NCI-H748 treated with DMSO at 0.1 percent for 48 hours (cell line): ENCODE measurements at places on chromosomes 3 and 15.

DNA sequence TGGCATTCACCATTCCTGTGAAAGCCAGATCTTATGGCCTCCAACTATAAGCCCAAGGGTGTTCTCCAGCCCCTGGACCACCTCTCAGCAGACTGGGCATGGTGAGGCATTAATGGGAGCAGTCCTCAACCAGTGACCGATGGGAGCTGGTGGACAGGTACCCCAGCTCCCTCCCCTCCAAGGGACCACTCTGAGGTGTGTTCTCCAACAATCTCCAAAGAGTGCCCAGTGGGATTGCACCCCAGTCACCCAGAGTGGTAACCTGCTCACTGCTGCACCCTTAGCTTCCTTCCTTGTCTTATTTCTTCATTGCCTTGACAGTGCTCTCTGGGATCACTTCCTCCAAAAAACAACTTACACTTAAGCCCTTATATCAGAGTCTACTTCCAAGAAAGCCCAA, 8.2 kb upstream of the ITGA11 start:
- DNase-seq: no peak

DNA sequence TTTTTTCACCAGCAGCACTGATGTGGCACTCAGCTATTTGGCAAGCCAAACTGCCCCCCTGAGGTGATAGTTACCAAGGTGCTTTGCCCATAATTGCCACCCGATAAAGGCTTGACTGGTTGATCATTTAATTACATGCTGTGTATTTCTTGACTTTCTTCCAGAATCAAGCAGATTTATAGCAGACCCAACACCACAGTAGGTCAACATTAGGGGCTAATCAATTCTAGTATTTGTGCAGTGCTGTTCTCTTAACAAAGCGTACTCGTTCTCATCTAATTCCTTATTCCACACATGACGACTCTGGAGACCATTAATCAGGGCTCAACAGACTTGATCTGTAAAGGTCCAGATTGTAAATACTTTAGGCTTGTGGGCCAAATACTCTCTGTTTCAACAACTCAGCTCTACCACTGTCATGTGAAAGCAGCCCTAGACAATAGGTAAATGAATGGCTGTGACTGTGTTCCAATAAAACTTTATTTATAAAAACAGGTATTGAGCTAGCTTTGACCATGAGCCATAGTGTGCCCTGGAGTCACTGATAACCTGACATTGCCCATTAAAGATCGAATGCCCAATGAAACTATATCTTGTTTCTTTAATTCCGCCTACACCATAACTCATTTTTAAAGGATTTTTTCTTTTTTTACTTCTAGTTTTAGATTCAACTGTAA, 119.1 kb upstream of the TMC3 start:
- DNase-seq: no peak

- no peak for DNase-seq
These were observed 27.4 kb downstream of the NKIRAS1 start for GRCh38 chr3:23889386-23889785.

DNA sequence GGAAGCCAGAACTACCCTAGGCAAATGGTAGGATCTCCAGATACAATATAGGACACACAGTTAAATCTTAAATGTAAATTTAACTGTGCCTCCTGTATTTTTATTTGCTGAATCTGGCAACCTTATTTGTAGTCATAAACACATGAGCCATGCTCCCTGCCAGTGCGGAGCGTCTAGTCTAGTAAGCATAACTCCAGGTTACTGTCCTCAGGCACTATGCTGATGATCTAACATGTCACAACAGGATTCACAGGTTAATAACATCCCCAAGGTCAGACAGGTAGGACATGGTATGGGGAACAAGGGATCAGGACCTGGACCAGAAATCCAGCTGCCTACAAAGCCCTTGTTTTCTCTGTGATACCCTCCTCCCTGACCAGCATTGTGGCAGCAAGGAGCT, 305.1 kb downstream of the CACNA2D3 start:
- peak; percentile 74 for DNase-seq

DNA sequence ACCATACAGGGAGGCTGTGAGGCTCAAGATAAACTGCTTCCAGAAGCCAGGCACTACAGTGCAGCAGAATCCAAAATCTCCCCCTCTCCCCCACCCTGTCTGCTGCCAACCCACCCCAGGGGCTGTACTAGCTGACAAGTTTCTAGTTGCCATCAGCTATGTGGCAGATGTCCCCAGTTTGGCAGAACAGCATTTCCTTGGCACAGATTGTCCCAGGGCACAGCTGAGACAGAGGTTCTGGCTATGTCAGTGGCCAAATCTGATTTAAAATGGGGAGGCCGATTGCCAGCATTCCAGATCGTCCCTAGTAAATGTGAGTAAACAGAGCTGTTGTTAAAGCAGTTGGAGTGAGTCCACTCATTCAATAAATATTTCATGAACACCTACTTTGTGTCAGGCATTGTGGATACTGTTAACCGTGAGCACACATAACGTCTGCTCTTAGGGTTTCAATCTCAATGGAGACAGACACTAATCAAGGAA, 28.0 kb upstream of the CCDC174 start:
- no peak for DNase-seq

- DNase-seq: no peak
These were observed 59.2 kb upstream of the HERC1 start for GRCh38 chr15:63892794-63893441.

DNA sequence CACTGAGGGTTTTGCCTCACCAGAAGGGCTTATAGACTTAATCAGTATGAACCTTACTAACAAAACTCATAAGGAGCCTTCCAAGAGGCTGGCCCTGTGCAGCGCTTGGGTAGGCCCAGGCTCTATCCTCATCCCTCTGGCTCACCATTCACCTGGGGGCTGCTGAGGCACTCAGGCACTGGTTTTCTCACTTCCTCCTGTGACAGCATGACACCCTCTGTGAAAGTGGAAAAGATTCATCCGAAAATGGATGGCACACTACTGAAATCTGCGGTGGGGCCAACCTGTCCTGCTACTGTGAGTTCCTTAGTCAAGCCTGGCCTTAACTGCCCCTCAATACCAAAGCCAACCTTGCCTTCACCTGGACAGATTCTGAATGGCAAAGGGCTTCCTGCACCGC, 41.3 kb downstream of the PSMD6 start:
- no peak for DNase-seq

GRCh38 chr15:32901995-32902394, 184.2 kb downstream of the GREM1 start:
- DNase-seq: no peak

GRCh38 chr3:66344391-66344811, 123.6 kb downstream of the SLC25A26 start:
- DNase-seq: no peak

DNA sequence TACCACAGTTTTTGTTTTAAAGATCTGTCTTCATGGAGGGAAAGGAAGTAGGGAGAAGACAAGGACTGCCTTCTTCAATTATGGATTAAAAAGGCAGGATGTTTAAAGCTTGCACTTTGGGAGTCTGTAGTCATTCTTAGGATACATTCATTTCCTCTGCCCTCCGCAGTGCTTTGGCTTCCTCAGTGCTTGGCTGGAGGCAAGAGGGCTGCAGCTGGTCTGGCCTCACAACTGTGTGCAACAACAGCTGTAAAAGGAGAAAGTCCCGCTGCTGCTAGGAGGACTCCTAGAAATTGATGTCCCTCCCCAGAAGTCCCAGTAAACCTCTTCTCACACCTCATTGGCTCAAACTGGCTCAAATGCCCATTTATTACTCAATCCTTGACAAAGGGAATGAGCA, 54.4 kb upstream of the PPP2R3A start:
- DNase-seq: no peak

- no peak for DNase-seq
These were observed 10.6 kb upstream of the SH3BP5 start for GRCh38 chr3:15342945-15343344.

DNA sequence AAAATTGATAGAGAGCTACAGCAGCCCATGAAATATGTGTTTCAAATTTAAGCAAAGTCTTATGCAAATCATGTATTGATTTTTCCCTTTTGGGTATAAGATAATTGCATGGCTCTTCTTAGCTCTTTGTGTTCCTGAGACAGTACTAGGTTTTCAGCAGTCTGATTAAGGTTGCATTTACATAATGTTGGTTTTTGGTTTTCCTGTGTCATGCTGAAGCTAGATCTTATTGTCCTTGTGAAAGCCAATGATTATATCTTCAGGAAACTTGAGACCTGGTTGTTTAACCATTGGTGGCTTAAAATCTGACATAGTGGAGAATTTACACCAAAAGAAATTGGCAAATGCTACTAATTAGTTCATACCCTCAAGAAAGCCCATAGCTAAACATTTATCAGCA, 392.6 kb downstream of the ZPLD1 start:
- peak; percentile 1 for DNase-seq

DNA sequence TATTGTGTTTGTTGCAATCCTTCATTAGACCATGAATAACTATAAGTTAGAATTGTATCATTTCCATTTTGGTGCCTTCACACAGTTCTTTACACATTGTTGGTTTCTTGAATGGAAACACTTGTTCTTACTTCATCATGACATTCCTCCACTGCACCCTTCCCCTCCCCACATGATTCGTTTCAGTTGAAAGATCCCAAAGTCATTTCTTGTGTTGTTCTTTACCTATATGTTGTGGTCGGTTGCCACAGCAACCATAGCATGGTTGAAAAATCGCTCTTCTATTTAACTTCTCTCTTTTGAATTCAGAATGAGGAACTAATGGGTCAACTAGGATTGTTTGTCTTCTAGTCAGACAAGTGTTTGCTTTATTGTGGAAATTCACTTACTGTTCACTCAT, 103.3 kb downstream of the IL1RAP start:
- no peak for DNase-seq

DNA sequence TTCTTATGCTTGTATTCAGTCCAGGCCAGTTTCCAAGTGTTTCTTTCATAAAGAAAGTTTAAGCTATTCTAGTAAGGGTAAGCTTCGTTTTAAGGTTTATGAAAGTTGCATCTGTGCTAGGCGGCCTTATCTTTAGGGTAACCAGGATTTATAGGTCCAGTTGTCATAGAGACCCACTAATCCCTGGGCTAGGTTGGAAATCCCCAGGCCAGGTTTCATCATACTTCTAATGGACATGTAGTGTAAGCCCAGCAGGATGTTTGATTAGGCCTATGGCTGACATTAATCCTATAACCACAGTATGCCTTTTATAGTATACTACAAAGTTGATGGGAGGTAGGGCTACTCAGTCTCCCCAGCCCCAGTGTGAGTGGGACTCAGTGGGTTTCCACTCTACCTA, 312.4 kb downstream of the CACNA2D3 start:
- DNase-seq: no peak

DNA sequence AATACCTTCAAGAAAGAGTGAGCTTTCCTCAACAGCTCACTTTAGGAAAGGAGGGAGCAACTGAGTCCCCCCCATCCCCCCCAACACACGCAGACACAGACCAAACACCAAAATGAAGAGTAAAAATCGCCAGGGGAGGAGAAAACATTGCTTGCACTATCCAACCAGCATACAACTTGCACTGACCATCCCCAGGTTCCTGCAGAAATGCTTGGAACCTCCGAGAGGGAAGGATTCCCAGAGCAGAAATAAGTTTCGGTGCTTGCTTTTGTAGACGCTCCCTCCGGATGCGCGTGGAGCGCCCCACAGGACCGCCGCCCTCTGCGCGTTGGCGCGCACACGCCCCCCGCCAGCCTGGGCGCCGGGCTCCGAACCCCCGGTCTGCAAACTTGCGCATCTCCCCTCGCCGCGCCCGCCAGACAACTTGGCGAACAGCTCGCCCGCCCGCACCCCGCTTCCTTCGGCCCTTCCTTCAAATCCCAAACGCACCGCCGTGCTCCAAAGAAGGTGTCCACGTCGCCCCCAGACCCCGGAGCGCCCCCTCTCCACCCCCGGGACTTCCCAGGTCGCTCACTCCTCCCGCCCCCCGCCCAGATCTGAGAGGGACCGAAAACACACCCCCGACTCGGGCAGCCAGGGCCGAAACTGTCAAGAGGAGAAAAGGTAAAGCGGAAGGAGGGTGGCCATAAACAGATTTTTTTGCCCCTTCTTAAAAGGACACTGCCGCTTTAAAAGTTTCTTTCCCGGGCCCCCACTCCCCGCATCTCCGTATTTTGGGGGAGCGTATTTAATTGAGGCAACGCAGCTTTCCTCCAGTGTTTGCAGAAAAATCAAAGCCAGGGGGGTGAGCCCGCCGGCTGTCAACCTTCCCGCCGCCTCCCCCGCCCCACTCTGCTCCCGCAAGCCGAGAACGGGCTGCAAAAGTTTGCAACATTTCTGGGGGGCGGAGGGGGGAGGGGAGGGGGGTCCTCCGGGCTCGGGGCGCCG, 859 bp downstream of the RORA start:
- no peak for DNase-seq

GRCh38 chr15:98418122-98418521, 230.2 kb upstream of the IGF1R start:
- DNase-seq: no peak

DNA sequence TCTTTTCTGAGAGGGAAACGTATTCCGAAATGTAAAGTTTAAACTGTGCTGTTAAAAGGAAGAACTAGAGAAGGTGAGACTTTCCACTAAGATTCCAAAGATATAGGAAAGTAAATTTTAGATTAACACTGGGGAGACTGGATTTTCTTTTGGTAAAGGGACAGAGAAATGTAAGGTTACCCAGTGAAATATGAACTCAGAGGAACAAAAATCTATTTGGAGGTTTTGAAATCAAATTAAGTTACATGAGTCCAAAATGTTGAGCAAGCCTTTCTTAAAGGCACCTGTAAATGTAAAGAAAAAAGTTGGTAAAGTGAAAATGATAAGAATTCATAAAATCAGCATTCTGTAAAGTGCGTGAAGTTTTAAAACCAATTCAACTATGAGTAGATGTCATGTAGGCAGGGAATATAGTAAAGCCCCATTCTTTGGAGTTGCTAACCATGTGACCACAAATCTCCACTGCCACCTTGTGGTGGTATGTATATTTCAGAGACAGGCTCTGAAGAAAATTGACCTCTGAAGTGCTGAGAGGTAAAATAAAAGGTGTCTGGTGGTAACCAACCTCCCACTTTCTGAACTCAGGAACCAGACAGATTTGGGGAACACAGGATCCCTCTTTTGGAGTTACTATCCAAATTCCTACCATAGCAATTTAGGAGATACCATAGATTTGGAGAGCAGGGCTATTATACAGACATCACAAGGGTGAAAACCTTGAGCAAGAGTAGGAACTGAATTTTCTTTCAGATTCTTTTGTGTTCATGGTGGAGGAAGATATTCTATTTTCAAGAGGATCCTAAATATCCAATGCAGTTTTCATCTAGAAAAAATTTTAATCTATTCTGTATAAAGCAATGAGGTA, 215.3 kb downstream of the ROBO2 start:
- peak; percentile 70 for DNase-seq

DNA sequence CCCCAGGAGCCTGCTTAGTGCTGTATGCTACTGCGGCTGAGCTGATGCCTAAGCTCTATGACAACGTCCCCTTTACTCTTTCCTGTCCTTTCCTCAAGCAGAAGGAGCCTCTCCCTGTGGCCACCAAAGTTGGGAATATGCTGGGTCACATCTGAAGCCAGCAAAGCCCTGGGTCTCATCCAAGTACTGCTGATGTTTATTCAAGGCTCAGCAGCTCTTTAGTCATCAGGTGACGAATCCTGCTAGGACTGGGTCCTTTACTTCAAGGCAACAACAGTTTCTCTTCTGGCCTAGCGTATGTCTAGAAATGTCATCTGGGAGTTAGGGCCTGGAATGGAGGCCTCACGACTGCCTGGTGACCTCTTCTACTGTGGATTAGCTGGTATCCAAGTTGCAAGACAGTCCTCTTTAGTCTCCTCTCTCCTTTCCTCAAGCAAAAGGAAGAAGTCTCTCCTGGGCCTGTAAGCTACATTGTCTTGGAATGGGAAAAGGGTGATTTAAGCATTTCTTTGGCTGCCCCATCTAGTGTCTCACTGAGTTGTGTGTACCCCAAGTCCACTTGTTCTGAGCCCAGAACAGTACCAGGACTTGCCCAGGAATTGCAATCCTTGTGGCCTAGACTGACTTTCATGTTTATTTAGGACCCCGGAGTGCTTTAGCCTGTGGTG, 63.9 kb downstream of the TNFAIP8L3 start:
- DNase-seq: no peak

- DNase-seq: no peak
These were observed 7.0 kb downstream of the RASL12 start for GRCh38 chr15:65060641-65061397.
